Calu3 (cell line): ENCODE measurements at places on chromosomes 5 and 9. TPM values are rescaled to one million over a fixed set of nuclear protein-coding genes. Genes with fewer than 3 reads are reported as not detected.
A peak's percentile ranks its signal among the peaks of the same experiment; 100 is the strongest.

DNA sequence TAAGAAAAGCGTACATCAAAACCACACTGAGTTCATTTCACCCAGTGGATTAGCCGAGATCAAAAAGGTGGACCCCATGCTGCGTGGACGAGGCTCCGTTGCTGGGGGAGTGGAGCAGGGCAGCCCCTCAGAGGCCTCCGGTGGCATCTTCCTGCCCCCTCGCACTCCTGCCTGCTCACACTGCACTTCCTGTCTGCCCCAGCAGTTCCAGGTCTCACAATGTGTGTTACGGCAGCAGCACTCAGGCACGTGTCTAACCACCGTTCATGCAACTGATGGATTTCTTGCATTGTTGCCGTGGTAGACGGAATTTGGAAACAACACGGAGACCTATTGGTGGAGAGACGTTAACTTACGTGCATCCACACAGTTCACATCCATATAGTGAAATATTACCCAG, 196.6 kb upstream of the OTULINL start:
- no peak for DNase-seq

GRCh38 chr5:177494346-177495195, 2.8 kb downstream of the PDLIM7 start:
- DNase-seq = peak; percentile 95

- DNase-seq = no peak
Observed at GRCh38 chr5:139708877-139709581, 60.9 kb downstream of the CXXC5 start.

Gene PCDHGA11
- 2.3 and 2.8 TPM in 2 replicates for total RNA-seq

- no peak for DNase-seq
Observed at GRCh38 chr5:129363991-129364390, 96.1 kb upstream of the ADAMTS19 start.

Gene TAF11L10
- not detected in 2 replicates for total RNA-seq

Gene FBP1
- total RNA-seq = 6.5 and 7.7 TPM in 2 replicates

Gene CATSPER3
- 1.4 and 1.5 TPM in 2 replicates for total RNA-seq

Gene PAX5
- total RNA-seq = not detected in 2 replicates

DNA sequence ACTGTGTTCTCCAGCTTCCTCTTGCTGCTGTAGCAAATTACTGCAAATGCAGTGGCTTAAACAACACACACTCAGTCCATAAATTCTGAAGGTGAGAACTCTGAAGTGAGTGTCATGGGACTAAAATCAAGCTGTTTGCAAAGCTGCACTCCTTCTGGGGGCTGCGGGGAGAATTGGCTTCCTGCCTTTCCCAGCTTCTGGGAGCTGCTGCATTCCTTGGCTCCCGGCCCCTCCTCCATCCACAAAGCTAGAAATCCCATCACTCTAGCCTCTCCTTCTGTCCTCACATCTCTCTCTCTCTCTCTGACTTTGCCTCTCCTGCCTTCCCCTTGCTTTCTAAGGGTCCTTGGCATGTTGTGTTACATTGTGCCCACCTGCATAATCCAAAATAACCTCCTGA, 14.2 kb upstream of the MED10 start:
- no peak for DNase-seq

Gene CNTNAP3B
- 24.8 and 35.5 TPM in 2 replicates for total RNA-seq

- DNase-seq = peak; percentile 5
Observed at GRCh38 chr5:163079618-163080017, 357.8 kb upstream of the CCNG1 start.

DNA sequence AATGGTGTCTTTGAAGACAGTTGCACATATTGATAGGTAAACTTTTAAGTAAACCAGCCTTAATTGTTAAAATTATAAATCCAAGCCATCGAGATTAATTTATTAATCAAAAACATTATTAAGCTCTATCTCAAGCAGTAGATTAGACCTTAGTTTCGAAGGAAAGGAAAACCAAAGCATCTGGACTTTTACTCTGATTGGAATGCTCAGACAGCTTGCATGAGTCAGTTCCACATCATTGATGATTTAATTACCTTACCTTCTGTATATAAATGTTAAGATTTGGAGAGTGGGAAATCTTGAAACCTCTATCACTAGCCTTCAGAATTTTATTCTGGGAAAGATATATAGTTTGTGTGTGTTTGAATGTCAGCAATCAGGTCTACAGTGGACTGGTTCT, 23.9 kb downstream of the DCP2 start:
- no peak for DNase-seq

DNA sequence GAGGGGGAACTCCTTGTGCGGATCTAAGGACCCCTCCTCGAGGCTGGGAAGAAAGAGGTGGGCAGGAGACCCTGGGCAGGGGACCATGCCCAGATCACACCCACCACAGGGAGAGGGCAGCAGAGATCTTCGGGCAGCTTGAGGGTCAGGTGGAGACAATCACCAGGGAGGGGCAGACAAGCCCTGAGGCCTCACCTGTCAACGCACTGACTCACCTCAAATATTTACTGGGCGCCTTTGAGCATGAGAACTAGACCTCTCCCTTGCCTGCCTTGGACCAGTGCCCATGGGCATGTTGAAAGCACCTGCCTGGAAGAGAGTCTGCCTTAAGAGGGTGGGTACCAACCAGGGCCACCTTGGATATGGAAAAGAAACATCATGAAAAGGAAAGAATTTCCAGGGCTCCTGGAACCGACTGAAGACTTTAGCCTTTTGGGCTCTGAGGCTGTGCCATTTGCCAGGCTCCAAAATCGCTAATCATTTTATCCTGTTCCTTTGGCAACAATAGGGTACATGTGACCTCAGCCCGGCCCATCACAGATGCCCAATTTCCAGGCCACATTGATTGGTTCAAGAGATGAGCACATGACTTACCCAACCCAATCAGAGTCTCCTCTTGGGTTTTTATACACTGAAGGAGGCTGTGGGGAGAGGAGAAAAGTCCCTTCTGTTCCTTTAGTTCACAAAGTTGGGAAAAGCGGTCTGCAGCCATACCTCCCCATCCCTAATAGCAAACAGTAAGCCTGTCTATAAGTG, 10.4 kb upstream of the SPINK4 start:
- DNase-seq = peak; percentile 91

DNA sequence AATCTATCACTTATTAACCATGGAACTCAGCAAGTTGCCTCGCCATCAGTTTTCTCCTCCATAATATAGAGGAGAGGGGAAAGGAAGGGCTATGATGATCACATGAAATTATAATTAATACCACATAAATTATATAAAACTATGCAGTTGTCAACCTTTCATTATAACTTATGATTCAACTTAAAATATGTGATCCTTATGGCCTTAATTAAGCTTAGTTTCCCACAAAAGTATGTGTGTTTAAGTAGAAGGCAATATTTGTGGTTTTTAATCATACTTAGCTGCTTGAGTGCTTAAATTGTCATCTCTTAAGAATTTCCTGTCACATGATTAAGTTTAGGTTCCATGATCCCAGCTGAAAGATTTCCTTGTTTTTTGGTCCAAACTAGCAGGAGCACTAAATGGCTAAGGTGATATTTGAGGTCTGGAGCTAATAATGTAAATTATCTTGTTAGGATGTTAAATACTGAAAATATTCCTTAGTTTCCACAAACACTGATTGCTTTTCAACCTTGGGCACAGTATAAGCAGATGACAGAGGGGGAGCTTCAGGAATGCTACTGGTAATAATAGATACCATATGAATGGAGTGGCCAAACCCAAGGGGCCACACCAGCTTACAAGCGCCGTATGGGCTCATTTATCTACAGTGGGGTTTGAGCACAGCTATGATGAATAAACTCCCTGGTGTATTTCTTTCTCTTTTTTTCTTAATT, 26.4 kb upstream of the F2R start:
- DNase-seq = no peak

Gene PCDHGA2
- not detected in 2 replicates for total RNA-seq

GRCh38 chr5:52491071-52491787, 296.5 kb upstream of the ITGA1 start:
- DNase-seq = no peak

Gene SPATA31A3
- not detected in 2 replicates for total RNA-seq

DNA sequence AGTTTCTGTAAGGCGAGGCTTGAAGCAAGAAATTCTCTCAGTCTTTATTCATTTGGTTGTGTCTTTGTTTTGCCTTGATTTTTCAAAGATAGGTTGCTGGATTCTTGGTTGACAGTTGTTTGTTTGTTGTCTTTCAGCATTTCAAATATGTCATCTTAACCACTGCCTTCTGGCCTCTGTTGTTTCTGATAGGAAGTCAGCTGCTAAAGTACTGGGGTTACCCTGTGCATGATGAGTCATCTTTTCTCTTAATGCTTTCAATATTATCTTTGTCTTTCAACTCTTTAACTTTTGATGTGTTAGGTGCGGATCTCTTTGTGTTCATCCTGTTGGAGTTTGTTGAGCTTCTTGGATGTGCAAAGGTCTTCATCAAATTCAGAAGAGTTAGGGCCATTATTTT, 1571.3 kb downstream of the MAT2B start:
- DNase-seq = no peak

- DNase-seq = no peak
Observed at GRCh38 chr5:1187234-1187949, 14.0 kb upstream of the SLC6A19 start.

DNA sequence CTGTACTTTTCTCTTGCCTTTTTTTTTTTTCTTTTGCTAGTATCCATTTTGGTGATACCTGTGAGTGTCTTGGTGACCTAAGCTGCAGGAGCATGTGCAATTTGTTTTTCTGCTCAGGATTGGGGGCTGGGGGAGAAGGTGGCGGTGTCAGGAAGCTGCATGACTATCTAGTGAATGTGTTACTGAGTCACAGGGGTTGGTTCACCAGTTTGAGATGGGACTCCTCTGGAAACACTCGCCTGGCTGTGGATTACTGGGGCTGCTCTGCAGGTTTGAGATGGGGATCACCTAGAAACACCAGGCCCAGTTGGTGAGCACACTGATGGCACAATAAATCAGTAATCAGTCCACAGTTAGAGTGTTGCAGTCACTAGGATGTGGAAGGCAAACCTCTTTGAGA, 447.9 kb downstream of the SPATA31D1 start:
- DNase-seq = no peak

DNA sequence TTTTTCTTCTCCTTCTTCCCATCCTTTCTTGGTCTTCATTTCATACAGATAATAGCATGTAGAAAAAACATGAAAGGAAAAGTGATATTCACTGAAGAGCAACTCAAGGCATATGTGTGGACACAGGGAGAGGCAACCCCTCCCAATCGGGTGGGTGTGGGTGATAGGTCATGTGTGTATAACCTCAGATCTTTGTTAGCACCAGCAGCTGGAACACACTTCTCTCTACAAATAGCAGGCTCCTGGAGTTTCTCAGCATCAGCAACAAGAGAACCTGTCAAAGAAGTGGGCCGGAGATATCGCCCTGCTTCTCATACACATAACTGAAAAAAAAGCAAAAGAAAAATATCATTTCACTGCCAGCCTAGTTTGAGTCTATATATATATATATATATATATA, 426.4 kb downstream of the DTWD2 start:
- no peak for DNase-seq

GRCh38 chr9:2477755-2478154, 143.8 kb upstream of the VLDLR start:
- no peak for DNase-seq

GRCh38 chr5:116276952-116277351, 192.1 kb downstream of the COMMD10 start:
- DNase-seq = no peak

Gene SPIN1
- 56.7 and 59.5 TPM in 2 replicates for total RNA-seq

GRCh38 chr9:23663536-23663935, 162.5 kb downstream of the ELAVL2 start:
- DNase-seq = no peak

Gene IGFBPL1
- 2.0 and 4.6 TPM in 2 replicates for total RNA-seq

Gene ZNF366
- not detected in 2 replicates for total RNA-seq

DNA sequence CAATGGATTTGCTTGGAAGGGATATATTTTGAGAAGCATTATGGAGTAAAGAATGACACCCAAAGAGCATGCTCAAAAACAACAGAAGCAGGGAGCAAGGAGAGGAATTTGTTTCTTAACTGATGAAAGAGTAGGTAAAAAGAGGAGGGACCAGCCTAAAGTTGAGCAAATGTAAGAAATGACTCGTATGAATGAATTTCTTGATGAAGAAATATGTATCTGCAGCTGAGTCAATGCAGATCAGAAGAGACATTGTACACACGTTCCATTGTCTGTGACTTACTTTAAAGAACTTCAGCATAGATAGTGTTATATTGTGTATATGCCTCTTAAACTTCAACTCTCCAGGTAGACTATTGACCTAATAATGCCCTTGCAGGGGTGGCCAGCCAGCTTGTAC, 112.7 kb upstream of the NREP start:
- no peak for DNase-seq
